KBM-7 (cell line): ENCODE measurements at places on chromosomes 11 and 22.

DNA sequence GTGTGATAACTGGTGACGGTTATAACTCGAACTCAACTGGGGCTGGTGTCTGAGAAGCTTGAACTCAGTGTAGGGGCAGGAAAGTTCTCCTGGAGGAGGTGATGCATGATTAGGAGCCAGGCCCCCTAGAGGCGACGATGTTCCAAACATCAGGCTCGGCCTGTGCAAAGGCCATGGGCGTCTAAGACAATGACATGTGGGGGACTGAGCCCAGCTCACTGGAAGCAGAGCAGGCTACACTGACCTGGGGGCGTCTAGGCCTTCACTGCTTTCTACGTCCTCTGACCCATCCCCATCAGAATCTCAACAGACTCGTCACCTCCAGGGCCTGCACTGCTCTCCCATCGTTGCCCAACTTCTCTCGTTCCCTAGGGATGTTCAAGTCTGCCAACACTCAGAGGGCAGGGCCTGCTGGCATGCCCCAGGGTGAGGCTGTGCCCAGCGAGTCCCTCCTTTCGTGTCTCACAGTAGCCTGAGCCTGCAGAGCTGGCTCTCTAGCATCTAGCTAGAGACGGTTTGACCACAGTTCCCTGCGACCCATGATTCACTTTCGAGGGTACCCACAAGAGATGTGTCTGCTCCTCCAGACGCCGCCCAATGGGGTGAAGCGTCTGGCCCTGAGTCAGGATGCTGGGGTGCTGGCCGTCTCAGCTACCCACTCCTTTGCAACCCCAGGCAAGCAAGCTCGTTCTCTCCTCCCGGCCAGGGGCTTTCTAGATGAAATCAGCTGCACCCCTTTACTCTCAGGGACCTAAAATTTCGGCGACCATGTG, 1.1 kb upstream of the ATG16L2 start:
- peak; percentile 86 for DNase-seq

DNA sequence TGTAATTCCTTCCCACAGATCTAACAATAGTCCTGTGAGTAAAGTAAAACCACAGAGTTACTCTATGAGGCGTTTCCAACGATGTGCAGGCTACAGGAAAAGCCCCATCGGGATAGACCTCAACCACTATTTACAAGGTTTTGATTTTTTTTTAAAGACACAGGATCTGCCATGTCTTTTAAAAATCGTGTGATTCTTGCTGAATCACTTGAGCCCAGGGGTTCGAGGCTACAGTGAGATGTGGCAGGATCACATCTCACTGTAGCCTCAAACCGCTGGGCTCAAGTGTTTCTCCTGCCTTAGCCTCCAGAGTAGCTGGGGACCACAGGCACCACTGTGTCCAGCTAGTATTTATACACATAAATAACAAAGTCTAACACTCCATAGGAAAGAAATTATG, 7.8 kb downstream of the TAF1D start:
- DNase-seq, result peak; percentile 38

- peak; percentile 34 for DNase-seq
Measured at GRCh38 chr11:737366-737765, 9.9 kb upstream of the TALDO1 start.

GRCh38 chr11:15897211-15897960, 459.0 kb downstream of the SOX6 start:
- no peak for DNase-seq

DNA sequence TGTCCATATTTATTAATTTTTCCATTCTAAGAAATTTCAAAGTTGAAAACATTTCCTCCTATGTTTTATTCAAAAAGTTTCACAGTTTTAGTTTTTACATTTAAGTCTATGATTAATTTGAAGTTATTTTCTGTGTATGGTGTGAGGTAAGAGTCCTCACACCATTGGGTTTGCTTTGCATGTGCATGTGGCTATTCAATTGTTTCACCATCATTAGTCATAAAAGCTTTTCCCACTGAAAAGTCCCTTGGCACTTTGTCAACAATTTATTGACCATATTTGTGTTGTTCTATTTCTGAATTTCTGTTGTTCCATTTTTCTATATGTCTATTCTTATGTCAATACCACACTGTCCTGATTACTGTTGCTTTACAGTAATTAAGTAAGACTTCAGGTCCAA, 186.5 kb downstream of the KIF18A start:
- DNase-seq, result no peak

DNA sequence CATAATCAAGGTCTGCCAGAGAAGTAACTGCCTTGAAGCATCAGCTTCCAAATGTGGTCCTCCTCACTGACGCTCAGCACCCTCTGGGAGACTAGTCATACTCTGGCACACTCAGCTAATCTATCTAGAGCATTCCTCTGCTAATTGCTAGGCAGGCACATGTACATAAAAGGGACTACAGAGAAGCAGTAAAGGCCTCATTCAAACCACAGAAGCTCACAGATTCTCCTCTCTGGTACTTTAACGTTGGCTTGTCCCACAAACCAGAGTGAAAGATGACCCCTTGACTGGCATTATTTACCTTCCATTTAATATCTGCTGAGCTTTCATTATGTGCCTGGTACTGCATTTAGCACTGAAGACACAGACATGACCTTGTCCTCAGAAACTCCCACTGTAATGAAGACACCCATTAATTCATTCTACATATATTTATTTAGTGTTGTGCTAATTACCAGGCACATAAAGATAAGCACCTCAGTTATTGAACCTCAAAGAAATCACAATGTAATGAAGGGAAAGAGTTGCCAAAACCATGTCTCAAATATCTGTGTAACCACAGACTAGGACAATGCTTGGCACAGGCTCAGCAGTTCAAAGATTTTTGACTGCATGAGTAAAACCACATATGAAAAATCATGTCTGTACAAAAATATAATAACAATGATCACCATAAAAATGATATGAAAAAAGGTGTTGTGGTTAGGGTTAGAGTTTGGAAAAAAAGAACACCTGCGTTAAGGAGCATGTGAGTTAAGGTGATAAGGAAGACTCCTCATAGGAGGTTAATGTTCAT, 550.4 kb downstream of the DLG2 start:
- DNase-seq, result peak; percentile 19

GRCh38 chr22:46508491-46508999, 28.9 kb downstream of the CELSR1 start:
- no peak for DNase-seq

DNA sequence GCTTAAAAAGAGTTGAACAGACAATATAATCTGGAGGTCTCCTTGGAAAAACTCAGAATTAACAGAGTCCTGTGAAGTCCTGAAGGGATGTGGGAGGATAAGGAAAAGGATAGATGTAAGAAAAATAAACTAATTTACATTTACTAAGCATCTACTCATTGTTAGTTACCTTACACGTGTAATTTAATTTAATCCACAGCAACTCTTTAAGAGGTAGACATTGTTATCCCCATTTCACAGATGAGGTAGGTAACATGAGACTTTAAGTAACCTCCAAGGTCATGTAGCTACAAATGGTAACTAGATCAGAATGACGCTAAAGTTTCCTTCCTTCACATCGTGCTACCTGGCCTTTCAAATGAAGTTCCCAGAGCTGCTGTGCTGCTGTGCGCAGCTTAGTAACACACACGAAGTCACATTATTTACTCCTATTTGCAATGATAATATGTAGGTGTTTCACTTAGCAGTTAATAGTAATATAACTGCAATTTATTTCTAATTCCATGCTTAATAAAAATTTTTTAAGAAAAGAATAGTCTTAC, 5.7 kb upstream of the PDE3B start:
- DNase-seq, result no peak

- no peak for DNase-seq
Measured at GRCh38 chr11:24819006-24819405, 322.2 kb downstream of the LUZP2 start.

GRCh38 chr22:48845356-48845936, 982.2 kb downstream of the BRD1 start:
- DNase-seq, result no peak

- no peak for DNase-seq
Measured at GRCh38 chr22:48722661-48723060, 1105.0 kb downstream of the BRD1 start.

GRCh38 chr11:32892355-32893092, at the start of gene QSER1:
QSER1 (plus strand) TSS chr11:32892811; CDS start chr11:32893126, 315 bp downstream.
- DNase-seq, result peak; percentile 72

DNA sequence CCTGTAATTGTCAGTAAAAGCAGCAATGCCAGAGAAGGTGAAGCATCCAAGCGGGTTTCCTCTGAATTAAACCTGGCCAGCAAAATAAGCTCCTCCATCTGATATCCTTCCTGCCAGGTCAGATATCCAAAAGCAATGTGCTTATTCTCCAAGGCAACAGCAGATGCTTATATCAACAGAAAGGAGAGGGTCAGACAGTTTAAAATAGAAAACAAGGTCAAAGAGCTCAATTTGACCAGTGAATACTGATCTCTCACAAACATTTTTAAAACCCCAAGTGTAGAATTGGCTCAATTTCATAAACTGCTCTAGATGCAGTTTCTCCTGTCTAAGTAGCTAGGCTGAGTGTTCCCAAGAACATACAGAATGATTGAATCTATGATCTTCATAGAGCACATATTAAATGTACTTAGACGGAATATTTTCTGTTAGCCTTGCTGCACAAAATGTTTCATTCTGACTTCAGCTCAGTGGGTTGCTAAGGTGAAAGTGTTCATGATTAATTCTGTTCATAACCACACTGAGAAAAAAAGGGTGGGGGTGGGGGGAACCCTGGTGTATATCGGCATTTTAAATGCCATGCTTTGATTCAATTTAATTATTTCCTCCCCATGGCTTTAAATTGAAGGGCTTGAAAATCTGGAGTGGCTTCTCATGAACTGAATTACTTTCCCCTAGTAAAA, 174.2 kb upstream of the ARHGAP20 start:
- DNase-seq, result no peak

DNA sequence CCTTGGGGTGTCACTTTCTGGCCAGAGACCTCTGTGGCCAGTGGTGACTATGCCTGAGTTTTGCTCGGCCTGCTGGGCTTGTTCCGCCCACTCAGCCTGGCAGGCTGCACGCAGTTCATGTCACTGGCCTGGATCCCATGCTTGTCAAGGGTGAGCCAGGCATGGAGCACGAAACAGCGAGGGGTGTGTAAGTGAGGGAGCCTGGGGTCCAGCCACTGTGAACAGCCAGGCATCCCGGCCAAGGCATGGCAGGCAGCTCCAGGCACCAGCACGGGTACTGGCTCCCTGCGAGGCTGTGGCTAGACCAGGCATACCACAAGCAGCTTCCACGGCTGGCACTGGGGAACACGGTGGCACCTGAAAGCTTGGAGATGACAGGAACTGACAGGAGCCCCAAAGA, 214.3 kb downstream of the LRRC4C start:
- DNase-seq, result no peak

DNA sequence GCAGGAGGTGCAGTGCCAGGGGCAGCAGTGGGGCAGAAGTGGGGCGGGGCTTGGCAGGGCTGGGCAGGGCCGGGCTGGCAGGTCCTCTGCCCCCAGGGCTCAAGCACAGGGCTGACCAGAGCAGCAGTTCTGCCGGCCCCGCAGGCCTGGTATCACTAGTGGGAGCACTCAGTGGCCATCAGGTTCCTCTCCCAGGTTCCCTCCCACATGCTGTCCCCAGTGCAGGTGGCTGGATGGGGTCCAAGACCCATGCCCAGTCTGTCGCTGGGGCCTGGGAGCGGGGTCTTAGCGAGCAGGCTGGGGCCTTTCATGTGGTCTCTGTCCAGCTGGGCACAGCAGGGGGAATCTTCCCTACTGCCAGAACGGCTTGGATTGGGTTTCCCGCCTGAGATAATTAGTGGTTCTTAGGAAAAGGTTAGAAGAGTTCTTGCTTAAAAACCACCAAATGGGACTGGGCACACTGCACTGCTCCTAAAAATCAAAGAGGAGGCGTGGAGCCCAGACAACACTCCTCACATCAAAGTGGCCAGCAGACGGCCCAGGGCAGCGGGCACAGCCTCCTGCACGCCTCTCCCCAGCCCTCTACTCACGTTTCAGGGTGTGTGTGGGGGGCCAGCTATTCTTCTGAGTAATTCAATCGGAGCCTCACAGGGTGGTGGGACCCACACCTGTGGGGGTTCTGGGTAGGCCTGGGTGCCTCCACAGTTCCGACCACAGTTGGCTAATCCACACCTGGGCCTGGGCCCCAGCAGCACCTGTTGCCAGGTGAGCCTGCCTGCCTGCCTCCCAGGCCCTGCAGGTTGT, 45.6 kb downstream of the TPCN2 start:
- no peak for DNase-seq

DNA sequence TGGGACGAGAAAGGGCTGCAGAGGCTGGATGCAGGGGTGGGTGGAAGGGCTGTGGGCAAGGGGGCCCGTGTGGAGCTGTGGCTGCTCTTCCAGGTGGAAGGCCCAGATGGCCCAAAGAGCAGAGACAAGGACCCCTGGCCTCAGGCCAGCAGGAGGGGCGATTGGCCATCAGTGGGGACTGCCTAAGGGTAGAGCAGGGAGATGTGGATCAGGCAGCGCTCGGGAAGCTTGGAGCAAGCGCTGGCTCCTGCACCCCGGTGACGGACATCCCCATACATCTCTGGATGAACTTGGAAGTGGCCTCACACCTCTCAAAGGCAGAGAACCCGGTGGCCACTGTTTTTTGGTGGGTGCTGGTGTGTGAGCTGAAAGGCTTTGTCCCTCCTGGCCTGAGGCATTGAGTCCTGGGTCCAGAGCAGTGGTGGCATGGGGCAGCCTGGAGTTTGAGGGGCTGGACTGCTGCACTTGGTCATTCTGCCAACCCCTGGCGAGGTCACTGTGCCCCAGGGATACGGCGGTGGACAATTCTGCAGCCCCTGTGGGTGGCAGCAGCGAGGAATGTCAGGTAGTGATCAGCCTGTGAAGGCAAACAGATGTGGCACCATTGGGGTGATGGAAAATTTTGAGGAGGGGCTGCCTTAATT, 5.9 kb downstream of the FRMD8 start:
- no peak for DNase-seq

GRCh38 chr11:16909359-16910035, 104.7 kb downstream of the PLEKHA7 start:
- DNase-seq, result no peak

DNA sequence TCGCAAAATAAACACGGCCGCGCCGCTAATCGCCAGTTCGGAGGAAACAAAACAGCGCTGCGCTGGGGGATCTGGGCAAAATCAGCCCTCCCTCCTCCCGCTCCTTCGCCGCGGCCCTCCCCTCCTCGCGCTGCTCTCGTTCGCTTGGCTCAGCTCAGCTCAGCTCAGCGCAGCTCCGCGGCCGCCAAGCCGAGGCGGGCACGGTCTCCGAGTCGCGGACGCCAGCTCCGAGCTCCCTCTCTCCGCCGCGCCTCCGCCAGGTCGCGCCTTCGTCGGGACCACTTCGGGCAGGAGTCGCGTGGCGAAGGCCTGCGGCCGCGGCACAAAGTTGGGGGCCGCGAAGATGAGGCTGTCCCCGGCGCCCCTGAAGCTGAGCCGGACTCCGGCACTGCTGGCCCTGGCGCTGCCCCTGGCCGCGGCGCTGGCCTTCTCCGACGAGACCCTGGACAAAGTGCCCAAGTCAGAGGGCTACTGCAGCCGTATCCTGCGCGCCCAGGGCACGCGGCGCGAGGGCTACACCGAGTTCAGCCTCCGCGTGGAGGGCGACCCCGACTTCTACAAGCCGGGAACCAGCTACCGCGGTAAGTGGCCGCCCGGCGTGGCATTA, at the start of gene SPON1:
SPON1 (plus strand) TSS at position 162 of the 607 bp plus-strand sequence; CDS start at position 344, 182 bp downstream.
- DNase-seq, result no peak

GRCh38 chr11:99199341-99199740, 178.6 kb downstream of the CNTN5 start:
- no peak for DNase-seq
